Renal cortex interstitium (tissue), 15 donors: ENCODE measurements at places on chromosomes 5 and 9. TPM values are rescaled to one million over a fixed set of nuclear protein-coding genes. Genes with fewer than 3 reads are reported as not detected.

TAF1L gene
- polyA plus RNA-seq, result 0.15 TPM

PLCXD3 gene
- polyA plus RNA-seq, result 0.39 TPM

HBEGF gene
- 12.6 TPM for polyA plus RNA-seq

NR6A1 gene
- 1.00 TPM for polyA plus RNA-seq

PALM2AKAP2 gene
- polyA plus RNA-seq, result 12.2 TPM

MYMK gene
- polyA plus RNA-seq, result not detected

TGFBI gene
- 272 TPM for polyA plus RNA-seq

IFNB1 gene
- not detected for polyA plus RNA-seq

BASP1 gene
- 84.8 TPM for polyA plus RNA-seq

SLC25A48 gene
- polyA plus RNA-seq, result 7.0 TPM

OCLN gene
- polyA plus RNA-seq, result 46.1 TPM

TLX3 gene
- not detected for polyA plus RNA-seq

LARP1 gene
- 141 TPM for polyA plus RNA-seq

CDKN2B gene
- polyA plus RNA-seq, result 0.33 TPM

PRR16 gene
- 3.1 TPM for polyA plus RNA-seq

TMEM215 gene
- polyA plus RNA-seq, result 0.24 TPM

ENC1 gene
- polyA plus RNA-seq, result 74.5 TPM

CRHBP gene
- polyA plus RNA-seq, result 19.9 TPM

IL9 gene
- polyA plus RNA-seq, result not detected

PFN3 gene
- 3.2 TPM for polyA plus RNA-seq
